ENCODE measurements at places on chromosomes 6 and 20.

DNA sequence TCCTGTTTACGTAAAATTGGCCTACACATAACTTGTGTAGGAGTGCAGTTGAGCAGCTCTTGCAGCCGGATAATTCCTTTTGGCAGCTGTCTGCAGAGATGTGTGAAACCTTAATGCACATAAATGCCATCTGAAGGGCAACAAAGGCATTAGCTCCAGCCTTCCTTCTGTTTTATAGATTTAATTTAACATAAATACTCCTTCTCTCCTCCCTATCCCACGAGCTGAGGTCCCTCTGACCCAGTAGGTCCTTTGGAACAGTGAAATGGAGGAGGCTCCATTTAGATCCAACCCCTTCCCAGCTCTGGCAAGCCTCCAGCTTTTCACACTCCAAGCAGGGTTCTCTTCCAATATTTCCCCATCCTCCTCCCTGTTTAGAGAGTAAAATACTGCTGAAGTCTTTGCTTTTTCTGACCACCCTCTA lies 6.5 kb downstream of the PLEKHG1 start:
- peak; percentile 6 for DNase-seq

DNA sequence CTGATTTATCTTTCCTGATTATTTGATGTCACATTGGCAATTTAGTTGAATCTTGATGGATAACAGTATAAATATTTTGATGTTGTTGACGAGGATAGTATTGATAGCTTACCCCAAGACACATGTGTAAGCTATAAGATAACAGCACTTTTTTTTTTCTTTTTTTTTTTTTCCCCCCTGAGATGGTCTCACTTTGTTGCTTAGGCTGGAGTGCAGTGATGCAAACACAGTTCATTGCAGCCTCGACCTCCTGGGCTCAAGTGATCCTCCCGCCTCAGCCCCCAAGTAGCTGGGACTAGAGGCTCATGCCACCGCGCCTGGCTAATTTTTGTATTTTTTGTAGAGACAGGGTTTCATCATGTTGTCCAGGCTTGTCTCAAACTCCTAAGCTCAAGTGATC lies 21.8 kb downstream of the MYO6 start:
- no peak for DNase-seq

- DNase-seq: no peak
These were observed 7.0 kb upstream of the PTPRA start for GRCh38 chr20:2866236-2866635.

DNA sequence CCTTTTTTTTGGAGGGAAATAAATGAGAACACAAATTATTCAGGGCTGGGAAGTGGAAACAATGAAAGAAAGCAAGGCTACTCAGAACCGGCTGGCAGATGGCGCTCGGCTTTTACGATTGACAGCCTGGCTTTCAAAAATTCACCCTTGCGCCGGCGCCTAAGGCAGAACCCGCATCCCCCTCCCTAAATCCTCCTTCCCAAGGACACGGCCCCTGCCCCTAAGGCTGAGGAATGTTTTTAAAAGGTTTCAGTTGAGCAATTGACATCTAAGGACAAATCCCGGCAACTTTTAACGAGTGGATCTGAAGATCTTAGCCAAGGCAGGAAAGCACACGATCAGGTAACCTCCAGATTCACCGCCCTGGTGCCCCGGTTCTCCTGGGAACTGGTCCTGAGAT lies 16.3 kb downstream of the GNAS start:
- no peak for DNase-seq

- no peak for DNase-seq
These were observed 328.1 kb upstream of the ARID1B start for GRCh38 chr6:156449128-156449527.

DNA sequence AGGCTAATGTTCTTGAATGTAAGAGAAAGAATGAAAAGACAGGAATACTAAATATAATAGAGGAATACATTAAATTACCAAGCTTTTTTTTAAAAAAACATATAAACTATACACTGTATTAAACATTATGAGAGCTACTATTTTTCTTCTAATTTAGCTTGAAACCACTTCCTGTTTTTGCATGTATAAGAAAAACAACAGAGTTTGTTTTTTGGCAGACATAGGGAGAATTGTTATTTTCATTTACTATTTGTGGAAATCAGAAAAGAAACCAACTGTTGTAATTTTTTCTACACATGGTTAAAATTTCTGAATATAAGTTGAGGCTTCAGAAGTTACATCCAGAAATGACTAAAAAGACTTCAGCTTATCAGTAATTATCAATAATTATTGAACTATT lies 991.8 kb upstream of the GJE1 start:
- no peak for DNase-seq

DNA sequence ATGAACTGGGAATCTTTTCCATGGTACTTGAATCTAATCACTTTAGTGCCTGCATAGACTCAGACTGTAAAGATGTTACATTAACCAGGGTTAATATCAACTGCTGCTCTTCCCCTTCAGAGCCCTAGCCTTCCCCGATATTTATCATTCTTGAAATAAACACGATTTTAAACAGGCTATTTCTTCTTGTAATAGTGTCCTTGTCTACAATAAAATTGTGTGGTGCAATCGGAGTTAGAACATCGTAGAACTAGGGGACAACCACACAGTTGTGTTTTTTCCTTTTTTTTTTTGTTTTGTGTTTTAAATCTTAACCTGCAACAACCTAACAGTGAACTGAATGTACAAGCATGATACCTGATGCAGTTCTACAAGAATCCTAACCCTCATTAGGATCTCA lies 4.5 kb downstream of the GJA1 start:
- no peak for DNase-seq

DNA sequence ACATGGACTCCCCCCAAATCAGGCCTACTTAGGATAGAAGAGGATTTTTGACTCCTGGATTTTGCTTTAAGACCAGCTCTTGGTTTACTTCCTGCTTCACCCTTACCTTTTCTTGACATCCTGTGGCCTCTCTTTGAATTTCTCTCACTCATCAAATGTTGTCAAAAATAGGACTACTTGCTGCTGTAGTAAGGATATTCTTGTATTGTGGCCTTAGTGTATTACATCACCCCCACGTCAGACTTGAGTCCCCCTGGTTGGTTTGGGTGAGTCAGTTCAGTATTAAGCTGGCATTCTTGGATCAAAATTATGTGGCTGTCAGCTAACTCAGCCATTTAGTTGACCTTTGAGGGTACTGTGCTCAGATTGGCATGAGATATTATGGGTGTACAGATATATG lies 1.1 kb downstream of the TPX2 start:
- no peak for DNase-seq

DNA sequence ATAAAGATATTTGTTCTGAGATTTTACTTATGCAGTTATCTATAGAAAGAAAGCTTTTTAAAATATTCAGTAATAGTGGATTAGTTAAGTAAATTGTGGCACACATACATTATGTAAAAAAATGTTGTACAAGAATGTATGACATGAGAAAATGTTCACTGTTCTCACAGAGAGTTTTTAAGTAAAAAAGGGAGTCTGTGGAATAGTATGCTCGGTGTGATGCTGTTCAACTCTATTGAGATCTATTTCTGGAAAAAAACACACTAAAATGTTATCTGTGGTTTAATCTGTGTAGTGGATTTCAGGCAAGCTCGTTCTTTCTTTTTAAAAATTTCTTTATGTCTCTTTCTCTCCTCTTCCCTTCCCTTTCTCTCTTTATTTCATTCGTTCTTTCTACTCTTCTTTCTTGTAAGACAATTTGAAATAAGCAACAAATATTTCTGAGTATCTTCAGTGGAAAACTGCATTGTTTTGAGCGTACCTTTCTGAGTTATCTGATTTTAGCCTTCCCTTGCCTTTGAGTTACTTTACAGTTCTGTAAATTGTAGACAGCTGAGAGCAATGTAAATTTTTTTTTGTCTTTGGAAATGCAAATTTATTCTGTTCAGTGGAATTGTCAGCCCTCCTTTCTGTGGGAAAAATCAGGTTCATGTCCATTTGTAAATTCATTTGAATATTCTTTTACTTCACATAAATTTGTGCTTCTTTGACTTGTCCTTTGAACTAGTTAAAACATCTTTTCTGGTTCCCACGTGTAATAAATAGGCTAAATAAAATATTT lies 229.0 kb upstream of the NOX3 start:
- DNase-seq: no peak

- no peak for DNase-seq
These were observed 89.2 kb downstream of the CD164 start for GRCh38 chr6:109292983-109293586.

GRCh38 chr6:25334793-25335192 lies 55.6 kb downstream of the CARMIL1 start:
- DNase-seq: no peak

- DNase-seq: no peak
These were observed 407.4 kb upstream of the RGS17 start for GRCh38 chr6:153538491-153538890.

DNA sequence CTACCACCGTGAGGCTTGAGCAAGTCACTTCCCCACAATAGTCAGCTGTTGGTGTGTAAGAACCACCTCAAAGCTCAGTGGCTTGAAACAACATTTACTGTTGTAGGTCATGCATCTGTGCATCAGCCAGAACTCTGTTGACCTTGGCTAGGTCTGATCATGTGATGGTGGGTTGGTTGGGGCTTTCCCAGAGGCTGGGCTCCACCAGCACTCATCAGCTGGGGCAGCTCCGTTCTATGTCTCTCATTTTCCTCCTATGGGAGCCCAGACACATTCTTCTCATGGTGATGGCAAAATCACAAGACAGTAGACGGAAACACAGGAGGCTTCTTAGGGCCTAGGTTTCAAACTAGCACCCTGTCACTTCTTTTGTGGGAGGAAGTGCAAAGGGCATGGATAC lies 42.8 kb upstream of the PSMF1 start:
- DNase-seq: no peak

GRCh38 chr6:99801805-99802204 lies 192.2 kb downstream of the MCHR2 start:
- DNase-seq: no peak

GRCh38 chr6:90194371-90194841 lies 102.2 kb downstream of the BACH2 start:
- no peak for DNase-seq

DNA sequence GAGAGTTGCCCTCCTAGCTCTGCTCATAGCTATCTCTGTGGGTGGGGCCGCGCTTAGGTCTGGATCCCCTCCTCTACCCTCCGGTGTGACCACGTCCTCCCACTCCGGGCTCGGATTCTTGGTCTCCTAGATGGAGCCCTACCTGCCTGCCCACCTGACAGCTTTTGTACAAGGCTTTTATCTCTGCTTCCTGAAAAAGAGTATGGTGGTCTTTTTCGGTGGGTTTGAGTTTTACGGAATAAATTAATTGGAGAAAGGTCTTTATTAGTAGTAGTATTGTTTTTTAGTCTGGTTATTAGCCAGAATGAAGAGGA lies 773 bp downstream of the SMAP1 start:
- no peak for DNase-seq

- no peak for DNase-seq
These were observed 436.4 kb downstream of the TFAP2A start for GRCh38 chr6:9978480-9978879.

DNA sequence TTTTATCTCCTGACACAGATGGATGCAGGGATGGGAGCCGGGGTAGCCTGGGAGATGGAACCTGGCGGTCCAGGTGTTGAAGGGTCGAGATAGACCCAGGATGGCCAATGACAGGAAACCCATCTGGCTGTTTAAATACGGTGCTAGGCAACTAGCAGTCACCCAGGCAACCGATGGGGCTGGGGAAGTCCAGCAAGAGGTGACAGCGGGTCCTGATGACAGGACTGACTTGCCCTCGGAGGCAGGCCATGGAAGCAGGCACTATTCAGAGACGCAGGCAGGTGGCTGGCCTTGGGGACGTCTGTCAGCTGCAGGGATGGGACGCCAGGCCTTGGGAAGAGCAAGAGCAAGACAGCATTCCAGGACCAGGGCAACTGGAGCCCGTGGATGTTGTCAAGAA lies 135.4 kb upstream of the RALGAPA2 start:
- DNase-seq: no peak

- DNase-seq: no peak
These were observed 522.2 kb upstream of the JAG1 start for GRCh38 chr20:11195899-11196558.

DNA sequence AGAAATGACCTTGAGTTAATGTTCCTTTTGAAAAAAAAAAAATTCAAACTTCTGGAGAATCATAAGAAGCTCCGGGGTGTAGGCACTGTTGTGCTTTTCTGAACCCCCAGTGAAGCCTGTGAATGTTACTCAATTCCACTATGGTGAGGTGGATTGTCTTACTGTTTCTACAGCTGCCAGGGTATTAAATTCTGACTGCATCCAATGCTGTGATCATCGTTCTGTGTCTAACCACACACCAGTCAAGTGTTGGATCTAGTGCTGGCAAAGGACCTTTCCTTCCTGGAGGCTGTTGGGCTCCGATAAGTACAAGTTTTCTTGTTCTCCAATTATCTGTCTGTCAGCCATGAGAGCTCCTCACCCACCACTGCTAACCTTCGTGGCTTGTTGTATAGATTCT lies 162.0 kb upstream of the EPHA7 start:
- DNase-seq: no peak

GRCh38 chr6:14284969-14285590 lies 167.5 kb downstream of the CD83 start:
- DNase-seq: no peak

DNA sequence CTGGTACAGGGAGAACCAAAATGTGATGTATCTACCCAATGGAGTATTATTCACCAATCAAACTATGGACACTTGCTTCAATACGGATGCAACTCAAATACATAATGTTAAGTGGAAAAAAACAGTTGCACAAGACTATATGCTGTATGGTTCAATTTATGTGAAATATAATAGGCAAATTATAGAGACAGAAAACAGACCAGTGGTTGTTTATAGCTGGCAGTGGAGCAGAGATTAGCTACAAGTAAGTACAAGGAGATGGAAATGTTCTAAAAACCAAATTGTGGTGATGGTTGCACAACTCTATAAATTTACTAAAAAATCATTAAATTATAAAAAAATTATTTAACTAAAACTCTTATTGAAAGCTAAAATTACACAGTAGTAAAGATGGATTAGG lies 113.2 kb downstream of the PRDM1 start:
- no peak for DNase-seq

GRCh38 chr20:8284902-8285301 lies 152.8 kb downstream of the PLCB1 start:
- no peak for DNase-seq

DNA sequence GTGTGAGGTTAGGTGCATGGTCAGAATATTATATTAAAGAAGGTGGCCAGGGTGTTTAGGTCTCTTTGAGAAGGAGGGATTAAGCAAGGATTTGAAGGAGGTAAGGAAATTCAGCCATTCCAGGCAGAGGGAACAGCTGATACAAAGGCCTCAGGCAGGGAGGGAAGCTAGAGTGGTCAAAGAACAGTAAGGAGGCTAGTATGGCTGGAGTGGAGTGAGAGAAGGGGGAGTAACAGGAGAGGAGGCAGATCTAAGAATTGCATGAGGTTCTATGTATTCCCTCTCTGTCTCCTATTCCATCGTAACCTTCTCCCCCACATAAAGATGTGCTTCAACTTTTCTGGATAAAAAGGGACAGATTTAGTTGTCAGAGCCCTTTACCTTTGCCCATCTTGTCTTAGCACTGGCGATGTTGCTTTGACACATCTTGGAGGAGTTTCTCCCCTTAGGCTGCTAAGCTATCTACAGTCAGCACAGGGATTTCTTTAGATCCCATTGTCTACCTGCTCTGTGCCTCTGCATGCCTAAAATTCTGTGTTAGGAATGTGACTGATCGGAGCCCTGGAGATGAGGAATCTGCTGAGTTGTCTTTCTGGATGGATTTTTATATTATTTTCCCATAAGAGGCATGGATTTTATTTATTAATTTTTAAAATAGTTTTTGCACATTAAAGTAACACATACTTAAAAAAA lies 59.9 kb downstream of the KLHL31 start:
- DNase-seq: no peak

- no peak for DNase-seq
These were observed 344.6 kb upstream of the IMPG1 start for GRCh38 chr6:76416821-76417605.

GRCh38 chr6:5051394-5051793 lies 33.7 kb upstream of the PPP1R3G start:
- no peak for DNase-seq

Measured in substantia nigra (tissue), 51 donors.